ENCODE measurements at places on chromosomes 16 and 17. TPM values are rescaled to one million over a fixed set of nuclear protein-coding genes. Genes with fewer than 3 reads are reported as not detected.

Gene RAP1GAP2
- 21.9 TPM for total RNA-seq

Gene ASGR1
- total RNA-seq, result 1.2 TPM

Gene PRPSAP2
- 45.4 TPM for total RNA-seq

Gene TANC2
- 36.9 TPM for total RNA-seq

Gene MYH2
- not detected for total RNA-seq

Gene SLC13A2
- 0.16 TPM for total RNA-seq

Gene KRTAP4-5
- total RNA-seq, result not detected
